ENCODE measurements at places on chromosomes 6 and 20.

- no peak for DNase-seq
Observed at GRCh38 chr6:130969791-130970491, 93.1 kb downstream of the EPB41L2 start.

- no peak for DNase-seq
Observed at GRCh38 chr20:20894753-20895152, 182.3 kb upstream of the RALGAPA2 start.

DNA sequence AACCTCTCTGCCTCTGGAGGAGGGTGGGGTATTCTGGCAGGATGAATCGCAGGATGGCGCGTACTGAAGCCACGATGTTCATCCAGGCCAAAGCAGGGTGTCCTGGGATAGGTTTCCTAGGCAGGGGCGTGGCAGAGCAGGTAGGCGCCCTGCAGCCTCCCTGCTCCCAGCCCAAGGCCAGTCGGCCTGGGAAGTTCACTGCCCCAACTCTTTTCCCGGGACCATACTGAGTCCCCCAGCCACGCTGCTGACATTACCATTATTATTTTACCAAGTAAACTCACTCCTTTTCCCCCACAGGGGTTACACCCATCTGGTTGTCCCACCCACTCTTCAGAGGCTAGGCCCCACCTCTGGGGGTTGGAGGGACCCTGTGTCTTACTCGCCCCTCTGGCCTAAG is 21.8 kb downstream of the SDCBP2 start:
- DNase-seq = no peak

- DNase-seq = no peak
Observed at GRCh38 chr6:110581679-110582078, 105.3 kb upstream of the SLC22A16 start.

Data from non-pigmented ciliary epithelial cell (primary cell).